ENCODE measurements at places on chromosomes 7 and 10.

GRCh38 chr10:35684586-35684985 lies 42.5 kb upstream of the FZD8 start:
- DNase-seq, result no peak

DNA sequence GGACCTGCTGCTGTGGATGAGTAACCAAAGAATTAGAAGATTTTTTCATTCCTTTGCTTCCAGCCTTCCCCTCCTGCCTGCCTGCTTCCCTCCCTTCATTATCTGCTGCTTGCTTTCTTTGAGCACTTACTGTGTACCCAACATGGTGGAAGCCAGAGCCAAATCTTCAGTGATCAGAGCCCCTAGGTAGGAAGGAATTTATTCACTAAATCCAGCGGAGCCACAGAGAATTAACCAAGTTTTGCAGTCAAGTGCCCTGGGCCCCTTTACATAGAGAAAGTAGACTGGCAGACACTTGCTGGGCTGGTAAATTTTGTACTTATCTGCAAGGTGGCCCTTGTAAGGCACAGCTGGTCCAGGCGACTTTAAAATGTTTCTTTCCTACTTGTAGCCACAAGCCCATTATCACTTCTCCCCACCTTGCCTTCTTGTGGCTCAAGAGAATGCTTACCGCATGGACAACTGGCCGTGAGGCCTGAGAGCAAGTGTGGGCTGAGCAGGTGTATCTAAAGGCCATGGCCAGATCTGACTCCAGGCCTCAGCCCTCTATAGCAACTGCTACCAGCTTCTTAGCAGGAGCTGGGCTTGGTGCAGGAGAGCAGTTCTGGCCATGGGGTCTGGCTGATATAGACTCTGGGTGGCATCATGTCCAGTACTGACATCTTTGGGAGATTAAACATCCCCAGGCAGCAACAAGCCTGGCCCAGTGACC lies 11.1 kb downstream of the UNC5B start:
- no peak for DNase-seq

DNA sequence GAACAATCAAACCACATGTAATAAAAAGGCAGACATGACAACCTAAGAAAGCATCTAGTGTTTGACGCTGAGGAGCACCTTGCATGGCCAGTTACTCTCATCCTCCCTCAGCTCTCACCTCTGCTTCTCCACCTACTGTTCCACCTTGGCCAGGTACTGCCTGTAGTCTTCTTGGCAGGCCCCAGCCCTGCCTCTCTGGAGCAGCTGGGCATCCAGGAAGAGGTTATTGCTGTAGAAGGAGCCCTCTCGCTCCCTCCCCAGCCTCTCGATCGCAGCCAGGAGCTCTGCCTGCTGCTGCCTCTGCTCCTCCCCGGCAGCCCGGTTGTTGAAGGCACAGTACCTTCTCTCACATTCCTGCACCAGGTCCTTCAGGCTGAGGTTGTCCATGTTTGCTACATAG lies 9.7 kb downstream of the GIMAP5 start:
- DNase-seq, result no peak

DNA sequence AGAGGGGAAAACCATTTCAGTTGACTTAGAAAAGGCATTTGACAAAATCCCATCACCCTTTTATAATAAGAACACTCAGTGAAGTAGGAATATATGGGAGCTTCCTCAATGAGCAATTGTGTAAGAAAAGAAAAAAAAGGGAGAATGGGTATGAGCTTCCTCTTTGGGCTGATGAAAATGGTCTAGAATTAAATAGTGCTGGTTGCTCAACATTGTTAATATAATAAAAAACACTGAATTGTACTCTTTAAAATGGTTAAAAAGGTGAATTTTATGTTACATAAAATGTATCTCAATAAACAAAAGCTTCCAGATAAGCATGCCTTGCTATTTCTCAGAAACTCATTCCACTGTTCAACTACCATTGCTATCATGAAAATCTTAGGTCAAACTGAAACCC lies 40.6 kb downstream of the LRRC17 start:
- DNase-seq, result no peak

GRCh38 chr7:56062382-56062781 lies 1.7 kb upstream of the SUMF2 start:
- DNase-seq, result no peak

DNA sequence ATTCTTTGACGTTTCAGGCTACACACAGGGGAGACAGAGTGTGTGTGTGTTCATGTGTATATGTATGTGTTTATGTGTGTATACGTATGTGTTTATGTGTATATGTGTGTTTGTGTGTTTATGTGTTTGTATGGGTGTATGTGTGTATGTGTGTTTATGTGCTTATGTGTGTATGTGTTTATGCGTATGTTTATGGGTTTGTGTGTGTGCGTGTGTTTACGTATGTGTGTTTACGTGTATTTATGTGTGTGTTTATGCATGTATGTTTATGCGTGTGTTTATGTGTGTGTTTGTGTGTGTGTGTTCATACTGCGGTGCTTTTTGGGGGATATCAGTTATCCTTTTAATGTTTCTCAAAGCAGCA lies 39.2 kb upstream of the CNPY1 start:
- no peak for DNase-seq

DNA sequence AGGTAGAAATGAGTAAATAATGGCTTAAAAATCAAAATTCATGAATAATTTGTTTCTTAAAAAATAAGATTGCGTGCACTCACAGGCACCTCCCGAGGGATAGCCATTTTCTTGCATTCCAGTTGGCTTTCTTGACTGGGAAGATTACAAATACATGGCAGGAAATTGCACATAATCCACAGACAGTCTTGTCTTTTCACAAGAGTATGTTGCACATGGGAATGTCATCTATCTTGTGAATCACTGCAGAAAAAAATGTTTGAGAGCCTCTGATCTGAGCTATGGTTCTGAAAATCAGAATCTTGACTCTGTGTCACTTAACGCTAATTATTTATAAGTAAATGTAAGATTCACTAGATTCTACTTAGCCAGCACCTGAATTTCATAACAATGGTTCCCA lies 74.1 kb upstream of the PRKG1 start:
- no peak for DNase-seq

DNA sequence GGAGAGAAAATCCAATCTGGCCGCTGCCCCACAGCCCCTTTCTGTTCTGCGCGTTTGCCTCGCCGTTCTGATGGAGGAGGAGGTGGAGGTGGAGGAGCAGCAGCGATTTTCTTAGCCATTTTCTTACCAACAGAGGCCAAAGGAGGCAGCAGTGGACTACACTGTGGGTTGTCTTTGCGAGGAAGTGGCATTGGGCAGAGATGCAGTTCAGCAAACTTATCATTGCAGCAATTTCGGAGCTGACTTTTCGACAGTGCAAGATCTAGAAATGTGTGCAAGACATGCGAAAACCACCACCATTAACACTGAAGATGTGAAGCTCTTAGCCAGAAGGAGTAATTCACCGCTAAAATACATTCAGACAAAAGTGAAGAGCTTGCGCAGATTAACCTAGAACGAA lies 1.9 kb upstream of the ARL4A start:
- peak; percentile 75 for DNase-seq

- no peak for DNase-seq
Measured at GRCh38 chr10:12434277-12434676, 84.9 kb downstream of the CAMK1D start.

DNA sequence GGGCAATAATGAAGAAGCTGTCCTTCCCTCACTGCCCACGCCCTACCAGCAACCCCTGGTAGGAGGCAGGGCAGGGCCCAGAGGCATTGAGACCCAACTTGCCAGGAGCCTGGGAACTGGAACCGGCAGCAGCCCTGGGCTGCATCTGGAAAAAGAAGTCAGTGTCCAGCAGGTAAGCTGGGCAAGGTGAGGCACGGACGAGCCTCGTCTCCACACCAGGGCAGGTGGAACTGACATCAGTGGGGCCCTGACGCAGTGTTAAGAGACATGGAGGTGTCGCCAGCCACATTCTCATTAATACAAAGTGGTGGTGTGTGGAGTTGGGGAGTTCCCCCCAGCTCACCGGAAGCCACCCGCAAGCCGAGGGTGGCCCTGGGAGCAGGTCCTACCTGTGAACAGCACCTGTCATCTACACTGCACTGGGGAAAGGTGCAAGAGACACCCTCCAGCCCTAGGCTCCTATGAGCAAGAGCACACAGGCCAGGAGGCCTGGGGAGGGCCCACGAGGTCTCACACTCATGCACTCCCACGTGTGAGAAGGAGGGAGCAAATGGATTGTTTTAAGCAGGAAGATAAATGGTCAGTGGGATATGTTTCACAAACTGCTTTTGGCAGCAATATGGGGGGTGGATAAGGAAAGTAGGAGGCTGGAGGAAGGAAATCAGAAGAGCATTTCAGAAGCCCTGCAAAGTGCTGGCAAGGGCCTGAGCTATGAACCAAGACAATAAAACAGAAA lies 53.6 kb downstream of the COBL start:
- DNase-seq, result no peak

GRCh38 chr7:156928406-156928747 lies 21.1 kb upstream of the NOM1 start:
- no peak for DNase-seq

- DNase-seq, result no peak
Measured at GRCh38 chr7:143126146-143126545, 5.7 kb upstream of the PIP start.

- no peak for DNase-seq
Measured at GRCh38 chr7:127968547-127968946, 62.7 kb downstream of the LRRC4 start.

DNA sequence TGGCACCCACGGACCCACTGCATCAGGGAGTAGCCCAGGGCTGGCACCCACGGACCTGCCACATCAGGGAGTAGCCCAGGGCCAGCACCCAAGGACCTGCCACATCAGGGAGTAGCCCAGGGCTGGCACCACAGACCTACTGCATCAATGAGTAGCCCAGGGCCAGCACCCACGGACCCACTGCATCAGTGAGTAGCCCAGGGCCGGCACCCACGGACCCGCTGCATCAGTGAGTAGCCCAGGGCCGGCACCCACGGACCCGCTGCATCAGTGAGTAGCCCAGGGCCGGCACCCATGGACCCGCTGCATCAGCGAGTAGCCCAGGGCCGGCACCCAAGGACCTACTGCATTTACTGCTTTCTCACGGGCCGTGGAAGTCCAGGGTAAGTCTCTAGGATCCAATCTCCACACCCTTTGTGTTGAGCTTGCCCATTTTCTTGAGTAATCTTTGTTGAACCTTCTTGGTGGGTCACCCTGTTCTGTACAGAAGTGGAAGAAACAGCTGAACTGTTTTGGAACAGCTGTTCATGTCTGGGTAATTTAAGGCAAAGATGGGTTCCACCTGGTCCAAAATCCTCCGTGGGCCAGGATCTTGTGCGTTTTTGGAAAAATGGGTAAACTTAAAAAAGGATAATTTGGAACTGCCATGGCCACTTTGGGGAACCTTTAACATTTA lies 69.0 kb downstream of the VIPR2 start:
- no peak for DNase-seq

DNA sequence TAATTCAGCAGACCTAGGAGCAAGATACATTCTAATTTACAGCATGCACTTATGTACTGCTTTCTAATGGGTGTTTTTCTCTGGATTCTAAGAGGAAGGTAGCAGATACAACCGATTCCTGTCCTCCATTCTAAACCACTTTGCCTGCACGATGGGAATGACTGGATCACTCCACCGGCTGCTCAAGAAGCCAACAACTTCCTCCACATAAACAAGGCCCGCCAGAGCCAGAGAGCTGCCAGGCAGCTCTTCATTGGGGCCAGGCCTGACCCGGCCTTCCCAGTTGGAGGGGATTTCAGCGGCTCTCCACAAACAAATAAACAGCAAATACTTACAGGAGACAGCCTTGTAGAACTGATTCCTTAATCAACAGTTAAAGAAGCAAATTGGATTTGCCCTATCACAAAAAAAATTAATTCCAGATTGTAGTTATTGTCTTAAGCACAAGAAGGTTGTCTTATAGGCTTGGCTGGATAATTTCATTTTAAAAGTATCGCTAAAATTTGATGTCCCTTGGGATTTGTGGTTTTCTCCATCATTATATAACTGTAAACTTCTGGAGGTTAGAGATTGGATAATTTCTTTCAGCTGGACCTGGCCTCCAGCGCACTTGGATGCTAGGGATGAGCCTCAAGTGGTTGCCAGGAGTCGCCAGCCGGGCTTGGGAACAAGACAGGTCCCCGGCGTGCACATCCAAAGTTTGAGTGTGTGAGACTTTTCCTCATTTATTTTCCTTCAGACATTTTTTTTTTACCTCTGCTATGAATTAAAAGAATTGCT lies 20.9 kb downstream of the EBF3 start:
- DNase-seq, result no peak

- no peak for DNase-seq
Measured at GRCh38 chr10:101597091-101597900, 9.2 kb downstream of the DPCD start.

- DNase-seq, result no peak
Measured at GRCh38 chr10:124667425-124668345, 76.5 kb downstream of the FAM53B start.

DNA sequence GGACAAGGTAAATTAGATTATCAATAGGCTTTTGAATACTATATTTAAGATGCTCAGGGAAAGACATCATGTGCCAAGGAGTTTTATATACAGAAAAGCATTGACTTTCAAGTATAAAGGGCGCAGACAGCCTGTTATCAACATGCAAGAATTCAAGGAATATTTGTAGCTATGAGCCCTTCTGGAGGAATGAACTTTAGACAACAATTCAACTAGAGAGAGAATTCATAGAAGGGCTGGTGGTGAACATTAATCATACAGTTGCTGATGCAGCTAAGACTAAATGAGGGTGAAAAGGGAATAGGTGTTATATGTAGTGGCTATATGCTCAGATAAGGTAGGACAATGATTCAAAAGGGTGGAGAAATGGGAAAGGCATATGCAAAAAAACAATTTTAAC lies 41.2 kb downstream of the AOAH start:
- DNase-seq, result no peak
